Activated CD8-positive, alpha-beta memory T cell treated with anti-CD3 and anti-CD28 coated beads for 4 hours (primary cell): ENCODE measurements at places on chromosomes 6 and 20.

GRCh38 chr20:43953919-43954592 is 39.4 kb downstream of the TOX2 start:
- DNase-seq, result no peak

DNA sequence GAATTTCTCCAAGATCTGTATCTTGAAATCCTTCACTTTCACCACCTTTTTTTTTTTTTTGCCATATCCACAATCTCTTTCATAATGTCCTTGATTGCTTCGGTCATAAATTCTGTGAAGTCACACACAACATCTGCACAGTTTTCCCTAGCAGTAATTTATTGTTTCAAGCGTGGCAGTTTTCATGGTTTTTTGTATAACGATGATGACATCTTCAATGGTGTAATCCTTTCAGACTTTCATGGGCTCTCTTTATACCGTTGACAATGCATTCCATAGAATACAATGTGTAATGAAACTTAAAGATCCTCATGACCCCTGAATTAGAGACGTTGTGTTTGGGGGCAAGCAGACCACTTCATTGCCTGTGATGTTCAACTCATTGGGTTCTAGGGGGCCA is 693.1 kb downstream of the PTPRT start:
- no peak for DNase-seq

GRCh38 chr20:32707691-32708581 is 34.2 kb upstream of the C20orf203 start:
- DNase-seq, result no peak

- no peak for DNase-seq
These were observed 229.1 kb downstream of the SIM1 start for GRCh38 chr6:100235631-100236030.

GRCh38 chr6:136788069-136788902 is 4.0 kb downstream of the MAP3K5 start:
- DNase-seq, result no peak
